Occipital lobe (tissue), 3 donors: ENCODE measurements at places on chromosomes 7 and 10. TPM values are rescaled to one million over a fixed set of nuclear protein-coding genes. Genes with fewer than 3 reads are reported as not detected.
A peak's percentile ranks its signal among the peaks of the same experiment; 100 is the strongest.

DNA sequence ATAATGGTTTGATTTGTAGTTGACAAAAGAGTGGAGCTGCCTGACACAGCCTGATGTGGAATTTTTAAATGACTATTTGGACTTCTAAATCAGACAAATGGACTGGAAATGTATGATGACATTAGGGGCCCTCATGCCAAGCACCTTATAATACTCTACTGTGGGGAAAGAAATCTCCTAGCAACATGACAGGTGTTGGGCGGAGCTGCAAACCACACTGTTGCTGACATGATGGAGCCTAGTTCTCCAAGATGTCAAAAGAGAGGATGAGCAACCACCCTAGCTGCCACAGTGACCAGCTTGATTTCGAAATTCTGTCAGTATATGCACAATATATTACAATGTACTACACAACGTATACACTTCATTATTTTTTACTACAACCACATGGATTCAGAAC is 65.8 kb downstream of the RHOBTB1 start:
- DNase-seq = no peak

- DNase-seq = no peak
Measured at GRCh38 chr7:481219-481930, 38.3 kb downstream of the PDGFA start.

DNA sequence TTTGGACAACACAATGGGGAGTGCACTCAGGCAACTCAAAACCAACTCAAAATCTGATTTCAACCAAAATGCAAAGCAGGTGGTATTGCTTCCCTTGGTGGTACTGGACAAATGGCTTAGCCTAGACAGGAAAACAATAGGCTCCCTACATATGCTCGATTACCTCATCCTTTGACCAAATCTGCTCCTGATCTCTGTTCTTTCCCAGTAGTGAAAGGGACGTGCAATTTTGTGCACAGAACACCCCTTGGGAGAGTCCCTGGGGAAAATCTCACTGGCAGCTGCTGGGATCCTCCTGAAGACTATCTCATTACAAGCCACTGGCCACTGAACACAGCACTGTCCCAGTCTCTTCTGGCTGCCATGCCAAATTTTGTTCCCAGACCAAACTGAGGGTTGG is 149.2 kb upstream of the VSTM2A start:
- DNase-seq = no peak

DNA sequence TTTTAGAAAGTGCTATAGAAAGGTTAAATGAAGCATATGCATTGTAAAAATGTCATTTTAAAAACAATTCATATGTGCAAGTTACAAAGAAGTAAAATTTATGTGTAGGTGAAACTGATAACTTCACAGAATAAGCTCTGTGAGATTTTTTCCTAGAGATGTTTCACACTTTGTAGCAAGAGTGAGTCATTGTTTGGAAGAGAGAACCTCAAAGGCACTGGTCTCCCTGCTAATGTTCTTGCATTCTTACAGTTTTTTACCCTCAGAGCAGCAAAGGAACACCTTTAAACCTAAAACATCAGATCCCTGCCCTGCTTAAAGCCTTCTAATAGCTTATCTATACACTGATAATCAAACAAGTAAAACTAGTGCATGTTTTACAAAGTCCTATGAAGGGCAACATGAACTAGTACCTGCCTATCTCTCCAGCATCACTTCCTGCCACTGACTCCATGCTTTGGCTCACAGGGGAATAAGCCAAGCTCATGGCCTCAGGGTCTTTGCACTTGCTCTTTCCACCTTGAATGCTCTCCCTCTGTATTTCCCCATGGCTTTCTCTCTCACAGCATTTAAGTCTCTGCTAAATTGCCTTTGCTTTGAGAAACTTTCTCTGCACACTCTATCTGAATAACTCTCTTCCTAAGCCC is 997.0 kb downstream of the GATA3 start:
- DNase-seq = no peak

DNA sequence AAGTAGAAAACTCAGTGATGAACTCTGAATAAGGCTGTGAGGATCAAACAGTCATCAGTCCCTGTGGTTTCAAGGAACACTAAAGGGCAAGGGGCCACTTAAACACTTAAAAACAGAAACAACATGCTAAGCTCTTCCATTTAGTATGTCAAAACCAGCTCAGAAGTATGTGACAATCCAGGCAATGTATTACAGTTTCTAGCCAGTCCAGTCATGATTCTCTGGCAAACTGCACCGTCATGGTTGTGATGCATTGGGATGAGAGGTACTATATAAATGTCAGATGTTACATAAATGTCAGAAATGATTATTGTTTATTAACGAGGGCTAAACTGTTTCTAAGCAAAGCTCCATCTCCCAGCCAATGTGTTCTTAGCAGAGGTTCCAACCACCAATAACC is 4.7 kb upstream of the CREB5 start:
- DNase-seq = no peak

GRCh38 chr7:152424348-152425108 is 11.3 kb downstream of the KMT2C start:
- no peak for DNase-seq

DNA sequence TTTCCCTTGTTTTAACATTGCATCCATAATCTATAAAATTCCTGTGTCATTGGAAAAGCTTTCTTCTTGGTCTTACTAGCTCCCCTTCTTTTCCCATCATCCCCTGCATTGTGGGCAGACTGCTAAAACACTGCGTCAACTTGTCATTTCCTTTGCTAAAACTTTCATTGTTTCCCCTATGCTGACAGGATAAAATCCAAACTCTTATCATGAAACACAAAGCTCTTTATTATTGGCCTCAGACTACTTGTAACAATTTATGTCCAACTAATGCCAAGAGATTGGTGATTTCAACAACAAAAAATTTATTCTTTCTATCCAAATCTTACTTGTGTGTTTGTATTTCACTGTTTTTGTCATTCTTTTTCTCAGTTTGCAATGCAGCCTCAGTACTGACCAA is 339.1 kb downstream of the HGF start:
- DNase-seq = no peak

- DNase-seq = no peak
Measured at GRCh38 chr7:15678653-15679052, 7.8 kb downstream of the MEOX2 start.

- DNase-seq = peak; percentile 24
Measured at GRCh38 chr7:102286237-102287110, at the start of gene SH2B2. TSS of gene SH2B2 (plus strand) at chr7:102286868. CDS start at chr7:102300551, 13,683 bp downstream.

DNA sequence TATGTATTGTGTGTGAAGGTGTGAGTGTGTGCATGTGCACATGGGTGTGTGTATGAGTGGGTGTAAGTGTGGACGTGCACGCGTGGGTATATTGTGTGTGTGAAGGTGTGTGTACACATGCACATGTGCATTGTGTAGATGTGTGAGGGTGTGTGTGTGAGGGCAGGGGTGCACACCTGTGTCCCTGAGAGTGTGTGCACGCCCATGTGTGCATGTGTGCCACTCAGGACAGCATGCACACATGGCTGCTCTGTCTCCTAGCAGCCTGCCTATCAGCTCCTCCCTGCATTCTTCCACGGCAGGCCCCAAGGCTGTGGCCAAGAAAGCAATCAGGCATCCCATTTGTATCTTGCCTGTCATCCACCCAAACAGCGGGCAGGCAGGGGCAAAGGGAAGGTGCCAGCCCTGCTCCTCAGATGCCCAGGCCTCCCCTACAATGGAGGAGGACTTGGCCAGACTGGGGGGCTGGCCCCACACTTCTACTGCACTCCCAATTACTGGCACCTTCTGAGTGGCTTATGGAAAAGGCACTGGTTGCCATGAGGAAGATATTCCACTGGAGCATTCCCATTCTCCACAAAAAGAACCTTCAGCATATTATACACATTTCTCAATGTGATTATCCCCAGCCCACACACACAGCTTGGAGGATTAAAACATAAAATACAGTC is 380.4 kb upstream of the ZMIZ1 start:
- DNase-seq = no peak

DNA sequence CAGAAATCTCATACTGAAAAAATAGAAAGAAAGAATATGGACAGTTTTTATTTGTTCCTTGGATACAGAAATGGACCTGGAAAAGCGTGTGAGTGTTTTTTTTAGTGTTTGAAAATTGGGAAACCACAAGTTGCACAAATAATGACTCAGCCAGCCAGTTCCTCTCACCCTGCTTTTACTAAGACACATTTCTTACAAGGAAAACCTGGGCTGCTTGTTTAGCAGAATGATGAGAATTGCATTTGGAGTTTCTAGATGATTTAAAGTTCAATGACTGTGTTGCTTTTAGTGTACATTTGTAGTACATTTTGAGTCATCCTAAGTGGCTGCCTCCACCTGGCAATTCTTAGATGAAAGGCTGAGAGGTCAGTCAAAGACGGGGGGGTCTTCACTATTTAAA is 218.7 kb downstream of the ABCA13 start:
- no peak for DNase-seq

- peak; percentile 36 for DNase-seq
Measured at GRCh38 chr7:51256209-51256781, 60.3 kb downstream of the COBL start.

Gene ATOH7
- 1.4 TPM for total RNA-seq

Gene ANKRD61
- 0.31 TPM for total RNA-seq

Gene ACSM6
- total RNA-seq = not detected

Gene GOLGA7B
- total RNA-seq = 11.9 TPM

Gene SDK1
- 7.0 TPM for total RNA-seq

Gene MNX1
- not detected for total RNA-seq

Gene RADIL
- total RNA-seq = 2.3 TPM
